ENCODE measurements at places on chromosomes 7 and 10. TPM values are rescaled to one million over a fixed set of nuclear protein-coding genes. Genes with fewer than 3 reads are reported as not detected.

FAM25G gene
- polyA plus RNA-seq, result not detected

COL13A1 gene
- polyA plus RNA-seq, result 2.1 TPM

GRCh38 chr10:110724937-110725336 lies 80.8 kb downstream of the RBM20 start:
- DNase-seq, result no peak

GRCh38 chr10:4804465-4804864 lies 21.5 kb upstream of the AKR1E2 start:
- no peak for DNase-seq

- DNase-seq, result no peak
Measured at GRCh38 chr10:12180221-12180974, 15.3 kb downstream of the NUDT5 start.

- no peak for DNase-seq
Measured at GRCh38 chr10:43386549-43386948, 15.1 kb downstream of the FXYD4 start.

SYT15 gene
- 0.87 TPM for polyA plus RNA-seq

GRCh38 chr10:19500959-19501358 lies 315.3 kb upstream of the PLXDC2 start:
- no peak for DNase-seq

FXYD4 gene
- polyA plus RNA-seq, result not detected

GRCh38 chr10:92844746-92845145 lies 3.6 kb upstream of the EXOC6 start:
- DNase-seq, result no peak

All from heart right ventricle (tissue), 16 donors.